ENCODE measurements at places on chromosomes 13 and 19.

- H3K4me3 ChIP-seq: peak overlapping the region; percentile 75
- no peaks in the 10 kb centered on the region for H3K36me3 ChIP-seq
- DNase-seq: no peak
- H3K27me3 ChIP-seq: no peaks in the 10 kb centered on the region
- H3K4me1 ChIP-seq: no peaks in the 10 kb centered on the region
- peak overlapping the region; percentile 91 for H3K27ac ChIP-seq
These were observed 513 bp upstream of the ZNF317 start for GRCh38 chr19:9139609-9140158.

DNA sequence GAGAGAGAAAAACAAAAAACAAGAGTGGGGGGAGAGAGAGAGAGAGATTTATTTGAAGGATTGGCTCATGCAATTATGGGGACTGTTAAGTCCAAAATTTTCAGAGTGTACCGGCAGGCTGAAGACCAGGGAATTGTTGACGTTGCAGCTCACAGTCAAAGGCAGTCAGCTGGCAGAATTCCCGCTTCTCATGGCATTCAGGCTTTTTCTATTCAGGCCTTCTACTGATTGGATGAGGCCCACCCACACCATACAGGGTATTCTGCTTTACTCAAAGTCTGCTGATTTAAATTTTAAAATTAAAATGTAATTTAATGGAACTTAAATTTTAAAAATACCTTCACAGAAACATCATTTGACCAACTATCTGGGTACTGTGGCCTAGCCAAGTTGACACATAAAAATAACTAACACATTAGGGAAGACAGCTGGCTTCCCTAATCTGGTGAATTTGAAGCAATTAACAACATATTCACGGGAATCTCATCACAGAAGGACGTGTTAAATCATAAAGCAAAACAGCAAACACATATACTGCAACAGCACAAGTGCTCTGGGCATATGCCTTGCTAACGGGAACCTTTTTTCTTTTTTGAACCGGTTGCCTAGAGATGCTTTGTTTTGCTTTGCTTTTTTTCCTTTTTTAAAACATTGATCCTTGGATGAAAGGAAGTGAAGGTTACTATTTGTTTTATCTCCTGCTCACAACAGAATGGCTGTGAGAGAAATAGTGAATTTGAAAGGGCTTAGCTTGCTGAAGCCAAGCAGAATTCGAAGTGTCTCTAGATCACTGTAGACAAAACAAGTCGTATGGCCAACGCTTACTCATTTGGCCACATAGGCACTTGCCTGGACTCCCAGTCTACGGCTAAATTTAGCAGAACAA is 505.1 kb downstream of the IRS2 start:
- H3K27me3 ChIP-seq: no peaks in the 10 kb centered on the region
- H3K4me3 ChIP-seq: no peak overlapping the region
- DNase-seq: peak; percentile 19
- no peaks in the 10 kb centered on the region for H3K4me1 ChIP-seq

DNA sequence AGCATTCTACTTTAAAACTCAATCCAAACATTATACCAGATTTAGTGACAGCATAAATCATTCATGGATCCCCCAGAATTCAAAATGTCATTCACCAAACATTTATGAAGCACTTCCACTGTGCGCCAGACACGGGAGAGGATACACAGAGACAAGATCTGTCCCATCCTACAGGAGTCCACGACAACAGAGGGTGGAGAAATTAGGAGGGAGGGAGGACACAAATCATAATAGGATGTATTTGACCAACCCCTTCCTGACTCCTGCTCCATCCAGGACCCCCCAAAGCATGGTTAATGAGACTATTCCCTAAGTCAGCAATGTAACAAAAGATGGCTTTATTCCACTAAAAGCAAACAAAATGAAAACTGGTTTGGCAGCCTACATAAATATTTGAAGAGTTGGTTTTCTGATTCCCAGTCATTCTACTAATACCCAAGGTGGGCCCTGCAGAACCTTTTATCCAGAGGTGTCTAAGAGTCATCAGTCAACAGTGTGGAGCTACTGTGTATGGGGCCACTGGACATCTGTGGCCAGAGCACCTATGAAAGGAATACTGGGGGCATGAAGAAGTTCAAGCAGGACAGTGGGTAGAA is 62.8 kb upstream of the DOCK9 start:
- H3K36me3 ChIP-seq: no peaks in the 10 kb centered on the region
- H3K27me3 ChIP-seq: no peaks in the 10 kb centered on the region
- DNase-seq: no peak
- no peak overlapping the region for H3K27ac ChIP-seq
- no peaks in the 10 kb centered on the region for H3K4me1 ChIP-seq
- H3K4me3 ChIP-seq: no peak overlapping the region

DNA sequence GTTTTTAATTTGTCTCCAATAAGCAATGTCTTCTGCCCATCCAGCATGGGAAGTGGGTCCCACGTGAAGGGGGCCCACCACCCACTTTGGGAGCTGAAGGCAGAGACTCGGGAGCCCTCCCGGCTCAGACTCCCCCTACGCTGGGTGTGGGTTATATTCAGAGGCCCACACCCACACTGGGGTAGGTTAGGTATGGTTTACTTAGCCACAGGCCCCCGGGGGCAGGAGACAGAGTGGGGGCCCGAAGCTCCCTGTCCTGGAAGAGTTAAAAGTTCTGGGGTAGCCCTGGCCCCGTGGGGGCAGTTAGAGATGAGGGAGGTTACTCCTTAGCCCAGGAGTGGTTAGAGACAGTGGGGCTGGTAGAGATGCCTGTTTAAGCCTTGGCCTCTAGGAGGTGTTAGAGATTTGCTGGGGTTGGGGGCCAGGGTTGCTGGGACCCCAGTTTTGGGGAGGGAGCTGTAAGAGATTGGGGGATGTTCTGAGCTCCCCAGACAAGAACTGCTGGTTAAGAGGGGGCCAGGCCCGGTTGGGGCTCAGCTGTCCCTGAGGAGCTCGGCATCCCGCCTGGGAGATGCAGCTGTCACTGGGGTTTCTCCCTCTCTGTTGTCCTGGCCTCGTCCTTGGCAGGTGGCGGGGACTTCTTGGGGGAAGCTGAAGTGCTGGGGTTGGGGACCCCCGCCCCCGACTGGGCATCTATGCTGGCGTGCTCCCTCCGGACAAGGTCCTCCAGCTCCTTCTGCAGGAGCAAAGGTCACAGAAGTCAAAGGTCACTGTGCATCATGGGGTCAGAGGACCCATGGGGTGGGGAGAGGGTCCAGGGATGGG is 712 bp upstream of the RINL start:
- no peak for DNase-seq
- no peaks in the 10 kb centered on the region for H3K27me3 ChIP-seq
- H3K36me3 ChIP-seq: peaks cover 30% of the 10 kb centered on the region
- peak overlapping the region; percentile 21 for H3K27ac ChIP-seq
- H3K4me3 ChIP-seq: no peak overlapping the region

DNA sequence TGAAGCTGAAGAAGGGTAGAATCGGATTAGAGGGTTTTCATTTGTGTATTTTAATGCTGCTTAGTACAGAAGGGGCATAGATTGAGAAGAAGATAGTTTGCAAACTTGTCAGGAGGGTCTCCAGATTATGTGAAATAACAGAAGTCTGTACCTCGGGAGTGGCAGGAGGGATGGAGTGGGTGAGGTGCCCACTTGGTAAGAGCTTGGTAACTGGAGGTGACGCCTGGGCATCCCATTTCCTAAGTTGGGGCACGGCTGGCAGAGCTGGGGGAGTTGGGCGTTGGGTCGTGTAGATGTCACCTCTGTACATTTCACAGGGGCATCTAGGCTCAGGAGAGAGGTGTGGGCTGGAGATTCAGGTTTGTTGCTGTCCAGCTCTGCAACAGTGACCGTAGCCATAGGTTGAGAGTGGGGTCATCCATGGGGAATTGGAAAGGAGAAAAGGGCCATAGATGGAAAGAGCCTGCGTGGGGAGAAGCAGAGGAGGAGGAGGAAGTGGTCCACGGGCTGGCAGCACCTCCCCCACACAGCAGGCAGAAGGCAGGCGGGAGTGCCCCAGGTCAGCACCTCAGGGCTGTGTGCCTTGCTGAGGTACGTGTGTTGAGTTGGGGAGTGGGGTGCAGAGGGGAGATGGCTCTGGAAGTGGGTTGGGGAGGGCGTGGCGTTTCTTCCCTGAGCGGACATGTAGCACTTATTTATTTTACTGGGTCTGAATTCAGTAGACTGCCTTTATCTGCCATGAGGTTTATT is 31.2 kb downstream of the MPHOSPH8 start:
- DNase-seq: no peak
- no peak overlapping the region for H3K27ac ChIP-seq
- no peaks in the 10 kb centered on the region for H3K36me3 ChIP-seq
- H3K4me1 ChIP-seq: no peaks in the 10 kb centered on the region

DNA sequence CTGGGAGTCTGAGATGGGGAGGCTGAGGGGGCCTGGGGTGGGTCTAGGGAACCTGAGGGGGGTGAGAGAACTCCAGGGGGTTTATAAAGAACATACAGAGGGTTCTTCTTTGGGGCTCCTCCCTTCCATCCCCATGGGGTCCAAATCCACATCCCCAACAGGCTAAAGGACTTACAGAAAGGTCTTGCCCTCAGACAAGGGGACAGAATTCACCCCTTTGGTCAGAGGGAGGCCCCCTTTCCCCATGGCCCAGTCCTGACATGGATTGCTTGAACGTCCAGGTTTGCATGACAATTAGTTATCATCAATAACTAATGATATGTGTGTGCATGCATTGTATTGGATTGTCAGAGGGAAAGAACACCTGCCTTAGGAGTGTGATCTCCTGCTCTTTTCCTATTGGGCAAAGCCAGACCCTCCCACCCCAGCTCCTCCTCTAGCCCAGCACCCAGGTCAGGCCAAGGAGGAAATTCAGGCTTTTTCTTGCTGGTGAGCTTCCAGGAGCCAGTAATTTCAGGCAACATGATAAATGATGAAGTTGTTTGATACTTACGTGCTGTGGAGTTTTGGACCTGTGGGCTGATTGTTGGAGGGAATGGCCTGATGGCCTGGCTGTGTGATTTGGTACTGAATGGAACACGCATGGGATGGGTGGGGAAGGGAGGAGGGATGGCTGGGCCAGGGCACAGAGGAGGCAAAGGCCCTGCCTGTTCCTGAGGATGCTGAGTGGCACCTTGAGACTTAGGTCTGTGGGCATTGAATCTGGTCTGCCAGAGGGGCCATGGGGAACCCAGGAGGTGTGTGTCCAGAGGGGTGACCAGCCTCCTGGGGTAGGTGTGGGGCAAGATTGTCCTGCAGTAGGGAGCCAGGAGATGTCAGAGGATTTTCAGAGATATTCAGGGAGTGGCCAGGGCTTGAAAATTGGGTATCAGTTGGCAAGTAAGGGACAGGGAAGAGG is 1.1 kb downstream of the KLHL26 start:
- H3K4me3 ChIP-seq: peak overlapping the region; percentile 76
- H3K4me1 ChIP-seq: peaks cover 12% of the 10 kb centered on the region
- H3K27ac ChIP-seq: no peak overlapping the region
- no peak for DNase-seq
- no peaks in the 10 kb centered on the region for H3K36me3 ChIP-seq

GRCh38 chr13:54636231-54636630 is 1607.6 kb downstream of the OLFM4 start:
- DNase-seq: no peak
- no peak overlapping the region for H3K27ac ChIP-seq
- no peaks in the 10 kb centered on the region for H3K27me3 ChIP-seq
- no peaks in the 10 kb centered on the region for H3K36me3 ChIP-seq

DNA sequence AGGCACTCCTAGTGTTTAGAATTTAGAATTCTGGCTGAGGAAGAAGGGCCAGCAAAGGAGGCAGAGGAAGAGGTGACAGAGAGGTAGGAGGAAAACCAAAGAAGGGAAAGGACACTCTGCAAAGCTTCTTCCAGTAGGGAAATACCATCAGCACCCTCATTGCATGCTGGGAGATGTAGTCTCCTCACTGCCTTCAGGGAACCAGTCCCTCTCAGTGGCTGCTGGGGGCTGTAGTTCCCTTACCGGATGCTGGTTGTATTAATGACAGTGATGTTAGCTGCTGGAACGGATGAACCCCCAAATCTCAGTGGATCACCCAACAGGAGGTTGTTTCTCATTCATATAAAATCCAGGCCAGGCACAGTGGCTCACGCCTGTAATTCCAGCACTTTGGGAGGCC is 10.1 kb downstream of the GRIN2D start:
- H3K4me1 ChIP-seq: no peaks in the 10 kb centered on the region
- H3K27me3 ChIP-seq: no peaks in the 10 kb centered on the region
- H3K4me3 ChIP-seq: no peak overlapping the region
- no peaks in the 10 kb centered on the region for H3K36me3 ChIP-seq
- peak; percentile 66 for DNase-seq

GRCh38 chr19:3576696-3577443 is 4.1 kb downstream of the HMG20B start:
- no peaks in the 10 kb centered on the region for H3K36me3 ChIP-seq
- H3K4me1 ChIP-seq: peaks cover 34% of the 10 kb centered on the region
- no peaks in the 10 kb centered on the region for H3K27me3 ChIP-seq
- peak overlapping the region; percentile 40 for H3K27ac ChIP-seq
- peak; percentile 67 for DNase-seq

- H3K27ac ChIP-seq: no peak overlapping the region
- no peaks in the 10 kb centered on the region for H3K36me3 ChIP-seq
- DNase-seq: no peak
- H3K4me3 ChIP-seq: no peak overlapping the region
- H3K27me3 ChIP-seq: no peaks in the 10 kb centered on the region
These were observed 236.3 kb downstream of the SLC7A1 start for GRCh38 chr13:29359181-29359580.

- H3K27ac ChIP-seq: no peak overlapping the region
- no peaks in the 10 kb centered on the region for H3K36me3 ChIP-seq
- no peaks in the 10 kb centered on the region for H3K27me3 ChIP-seq
- no peaks in the 10 kb centered on the region for H3K4me1 ChIP-seq
These were observed 45.2 kb downstream of the GPR180 start for GRCh38 chr13:94646904-94647303.

- H3K4me3 ChIP-seq: no peak overlapping the region
- DNase-seq: no peak
- H3K36me3 ChIP-seq: no peaks in the 10 kb centered on the region
These were observed 503 bp upstream of the SLC7A9 start for GRCh38 chr19:32869966-32870573.

DNA sequence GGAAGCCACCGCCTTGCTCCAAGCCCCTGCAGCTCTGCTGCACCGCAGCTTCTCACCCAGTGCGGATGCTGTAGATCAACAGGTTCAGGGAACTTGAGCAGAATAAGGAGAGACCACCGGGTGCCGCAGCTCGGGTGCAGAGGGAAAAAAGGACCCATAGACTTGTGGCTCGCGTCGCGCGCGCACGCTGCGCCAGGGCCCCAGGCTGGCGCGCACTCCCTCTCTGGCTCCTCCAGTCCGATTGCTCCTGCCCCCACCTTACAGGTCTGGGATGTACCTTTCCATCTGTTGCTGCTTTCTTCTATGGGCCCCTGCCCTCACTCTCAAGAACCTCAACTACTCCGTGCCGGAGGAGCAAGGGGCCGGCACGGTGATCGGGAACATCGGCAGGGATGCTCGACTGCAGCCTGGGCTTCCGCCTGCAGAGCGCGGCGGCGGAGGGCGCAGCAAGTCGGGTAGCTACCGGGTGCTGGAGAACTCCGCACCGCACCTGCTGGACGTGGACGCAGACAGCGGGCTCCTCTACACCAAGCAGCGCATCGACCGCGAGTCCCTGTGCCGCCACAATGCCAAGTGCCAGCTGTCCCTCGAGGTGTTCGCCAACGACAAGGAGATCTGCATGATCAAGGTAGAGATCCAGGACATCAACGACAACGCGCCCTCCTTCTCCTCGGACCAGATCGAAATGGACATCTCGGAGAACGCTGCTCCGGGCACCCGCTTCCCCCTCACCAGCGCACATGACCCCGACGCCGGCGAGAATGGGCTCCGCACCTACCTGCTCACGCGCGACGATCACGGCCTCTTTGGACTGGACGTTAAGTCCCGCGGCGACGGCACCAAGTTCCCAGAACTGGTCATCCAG is 964 bp downstream of the PCDH17 start:
- H3K36me3 ChIP-seq: no peaks in the 10 kb centered on the region
- H3K4me1 ChIP-seq: peaks cover 24% of the 10 kb centered on the region
